ENCODE measurements at places on chromosomes 16 and 17. TPM values are rescaled to one million over a fixed set of nuclear protein-coding genes. Genes with fewer than 3 reads are reported as not detected.
A peak's percentile ranks its signal among the peaks of the same experiment; 100 is the strongest.

DNA sequence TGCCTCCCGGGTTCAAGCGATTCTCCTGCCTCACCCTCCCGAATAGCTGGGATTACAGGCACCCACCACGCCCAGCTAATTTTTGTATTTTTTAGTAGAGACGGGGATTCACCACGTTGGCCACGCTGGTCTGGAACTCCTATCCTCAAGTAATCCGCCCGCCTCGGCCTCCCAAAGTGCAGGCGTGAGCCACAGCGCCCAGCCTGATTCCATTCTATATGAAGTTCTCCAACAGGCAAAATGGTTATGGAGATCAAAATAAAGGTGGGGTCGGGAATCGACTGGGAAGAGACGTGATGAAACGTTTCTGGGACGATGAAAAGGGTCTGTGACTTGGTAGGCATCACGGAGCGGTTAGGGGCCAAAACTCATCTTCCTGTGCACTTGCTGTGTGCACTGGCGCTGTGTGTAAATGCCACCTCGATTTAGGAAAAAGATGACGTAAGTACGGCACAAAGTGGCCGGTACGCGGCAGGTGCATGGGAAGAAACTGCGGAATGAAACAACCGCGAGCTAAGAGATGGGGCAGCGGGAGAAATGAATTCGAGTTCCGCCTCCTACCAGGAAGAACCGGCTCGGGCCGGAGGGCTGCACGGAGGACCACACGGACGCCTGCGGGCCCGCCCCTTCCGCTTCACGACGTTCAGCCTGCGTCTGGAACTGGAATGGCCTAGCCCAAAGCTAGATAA, 1.6 kb downstream of the TP53 start:
- H3K4me1 ChIP-seq: peaks cover 26% of the 10 kb centered on the region
- DNase-seq: no peak
- H3K36me3 ChIP-seq: peaks cover 1% of the 10 kb centered on the region

The MYADML2 gene
- total RNA-seq: not detected

GRCh38 chr16:78100112-78100467, 636 bp downstream of the WWOX start:
- no peak overlapping the region for H3K27ac ChIP-seq
- H3K36me3 ChIP-seq: no peaks in the 10 kb centered on the region
- H3K4me3 ChIP-seq: peak overlapping the region; percentile 88

- no peak overlapping the region for H3K4me3 ChIP-seq
- DNase-seq: no peak
- H3K36me3 ChIP-seq: peaks cover 2% of the 10 kb centered on the region
- no peak overlapping the region for H3K27ac ChIP-seq
- peaks cover 2% of the 10 kb centered on the region for H3K4me1 ChIP-seq
Measured at GRCh38 chr17:6660805-6661463, 9.4 kb downstream of the C17orf100 start.

The TBC1D3I gene
- 0.60 TPM for total RNA-seq

The BEAN1 gene
- total RNA-seq: 4.1 TPM

DNA sequence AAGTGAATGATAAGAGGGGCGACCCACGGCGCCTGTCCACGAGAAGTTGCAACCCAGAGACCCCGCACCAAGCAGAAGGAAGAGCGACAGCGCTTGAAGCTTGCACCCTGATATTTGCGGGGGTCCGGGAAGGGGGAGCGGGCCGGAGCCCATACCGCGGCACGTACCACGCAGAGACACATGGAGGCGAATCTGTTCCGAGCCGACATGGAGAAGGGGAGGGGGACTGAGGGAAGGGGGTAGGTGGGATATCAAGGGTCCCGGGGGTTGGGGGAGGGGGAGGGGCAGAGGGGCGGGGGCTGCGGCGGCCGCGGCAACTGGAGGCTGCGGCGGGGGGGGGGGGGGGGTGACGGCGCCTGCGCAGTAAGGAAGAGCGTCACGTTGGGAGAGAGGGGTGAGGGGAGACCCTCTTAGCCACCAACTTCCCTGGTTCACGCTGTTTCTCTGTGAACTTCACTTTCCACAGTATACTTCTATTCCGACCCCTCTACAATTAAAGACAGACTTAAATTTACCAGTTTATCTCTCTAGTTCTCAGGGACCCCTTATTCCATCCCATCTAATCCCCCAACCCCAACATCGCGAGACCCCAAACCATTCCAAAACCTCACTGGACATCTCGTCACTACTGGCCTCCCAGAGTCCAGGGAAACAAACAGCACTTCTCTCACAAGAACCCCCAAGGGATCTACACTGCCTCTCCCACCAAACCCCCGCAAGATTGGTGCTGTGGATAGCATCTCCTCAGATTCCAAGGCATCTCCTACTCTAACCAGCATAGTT, 8.0 kb downstream of the DLG4 start:
- H3K4me1 ChIP-seq: peaks cover 37% of the 10 kb centered on the region
- no peak for DNase-seq
- H3K36me3 ChIP-seq: no peaks in the 10 kb centered on the region
- H3K4me3 ChIP-seq: no peak overlapping the region

DNA sequence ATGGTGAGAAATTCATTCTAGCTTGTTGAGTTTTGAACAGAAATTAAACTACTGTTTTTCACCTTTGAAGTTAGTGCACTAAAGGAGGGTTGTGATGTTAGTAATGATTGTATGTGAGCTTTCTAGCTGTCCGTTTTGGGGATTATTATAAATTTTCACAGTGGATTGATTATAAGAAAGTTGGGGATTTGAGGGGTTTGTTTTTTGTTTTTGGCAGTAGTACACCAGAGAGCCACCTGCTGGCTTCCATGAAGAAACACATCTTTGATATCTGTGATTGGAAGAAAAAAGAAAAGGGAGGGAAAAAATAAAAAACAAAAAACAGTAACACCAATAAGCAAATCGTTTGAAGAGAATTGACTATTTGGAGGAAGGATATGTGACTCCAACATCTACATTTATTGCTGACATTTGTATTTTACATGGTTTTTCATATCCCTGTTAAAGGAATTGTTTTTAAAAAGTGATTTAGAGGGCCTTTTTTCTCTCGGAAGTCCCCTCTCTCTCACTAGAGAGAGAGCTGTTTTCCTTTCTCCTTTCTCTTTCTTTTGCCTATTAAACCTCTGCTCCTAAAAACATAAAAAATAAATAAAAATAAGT, 1469.5 kb upstream of the GOT2 start:
- H3K27me3 ChIP-seq: peaks cover 8% of the 10 kb centered on the region
- no peaks in the 10 kb centered on the region for H3K36me3 ChIP-seq
- H3K4me1 ChIP-seq: no peaks in the 10 kb centered on the region

- no peak overlapping the region for H3K4me3 ChIP-seq
- peaks cover 26% of the 10 kb centered on the region for H3K36me3 ChIP-seq
- no peaks in the 10 kb centered on the region for H3K4me1 ChIP-seq
- no peaks in the 10 kb centered on the region for H3K27me3 ChIP-seq
- no peak for DNase-seq
Measured at GRCh38 chr17:17264430-17264829, 16.6 kb downstream of the COPS3 start.

DNA sequence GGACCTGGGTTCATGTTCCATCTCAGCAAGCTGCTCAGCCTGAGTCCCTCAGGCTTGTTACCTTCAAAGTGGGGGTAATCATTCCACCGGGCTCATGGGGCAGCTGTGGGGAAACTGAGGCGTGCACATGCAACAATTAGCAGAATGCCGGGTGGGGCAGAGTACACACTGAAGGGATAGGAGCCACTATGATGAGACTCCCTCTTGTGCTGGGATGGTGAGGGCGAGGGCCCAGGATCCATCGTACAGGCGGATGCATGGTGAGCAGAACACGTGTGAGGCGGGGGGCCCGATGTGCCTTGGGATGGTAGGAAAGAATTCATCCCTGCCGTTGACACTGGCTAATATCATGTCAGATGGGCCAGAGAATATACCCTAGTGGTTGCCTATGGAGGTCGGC, 25.5 kb upstream of the MAP3K14 start:
- no peak for DNase-seq
- H3K4me1 ChIP-seq: peaks cover 30% of the 10 kb centered on the region
- H3K4me3 ChIP-seq: no peak overlapping the region
